Nephron progenitor cell (in vitro differentiated cells): ENCODE measurements at places on chromosomes 5 and 9.

DNA sequence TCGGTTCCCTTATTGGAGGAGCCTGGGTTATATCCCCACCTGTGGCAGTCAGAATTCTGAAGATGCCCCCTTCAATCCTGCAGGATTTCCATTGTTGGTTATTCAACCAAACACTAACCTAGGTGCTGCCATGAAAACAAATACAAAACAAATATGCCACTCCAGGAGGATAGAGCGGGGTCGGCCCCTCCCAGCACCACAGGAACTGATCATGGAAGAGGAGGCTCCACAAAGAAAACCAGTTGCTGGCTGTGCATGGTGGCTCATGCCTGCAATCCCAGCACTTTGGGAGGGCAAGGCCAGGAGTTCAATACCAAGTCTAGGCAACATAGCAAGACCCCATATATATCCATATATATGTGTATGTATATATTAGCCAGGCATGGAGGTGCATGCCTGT, 13.2 kb upstream of the ADGRD2 start:
- no peak for DNase-seq
- H3K4me1 ChIP-seq: no peaks in the 10 kb centered on the region
- no peak overlapping the region for H3K27ac ChIP-seq
- H3K4me3 ChIP-seq: no peak overlapping the region
- no peaks in the 10 kb centered on the region for H3K36me3 ChIP-seq

GRCh38 chr5:34684281-34684979, 28.3 kb downstream of the RAI14 start:
- H3K27ac ChIP-seq: peak overlapping the region; percentile 95
- H3K4me3 ChIP-seq: peak overlapping the region; percentile 15
- peaks cover 20% of the 10 kb centered on the region for H3K36me3 ChIP-seq

DNA sequence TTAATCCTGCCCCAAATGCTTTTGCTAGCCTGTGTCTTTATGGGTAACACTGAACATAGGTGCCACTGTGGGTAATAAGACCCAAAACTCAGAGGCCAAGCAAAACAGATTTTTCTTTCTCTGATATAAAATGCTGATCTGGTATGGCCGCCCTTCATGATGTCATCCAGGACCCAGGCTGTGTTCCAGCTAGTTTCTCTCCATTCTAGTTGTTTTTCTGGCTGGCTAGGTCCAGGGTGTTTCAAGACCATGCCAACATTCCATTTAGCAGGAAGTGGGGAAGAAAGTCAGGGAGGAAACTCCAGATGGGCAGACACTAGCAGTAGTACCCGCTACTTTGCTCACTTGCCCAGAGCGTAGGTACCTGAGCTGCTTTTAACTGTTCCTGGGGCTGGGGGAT, 183.9 kb upstream of the OTULINL start:
- H3K36me3 ChIP-seq: peaks cover 55% of the 10 kb centered on the region
- no peaks in the 10 kb centered on the region for H3K27me3 ChIP-seq
- no peak overlapping the region for H3K4me3 ChIP-seq

- H3K4me1 ChIP-seq: peaks cover 28% of the 10 kb centered on the region
- no peaks in the 10 kb centered on the region for H3K36me3 ChIP-seq
- peaks cover 21% of the 10 kb centered on the region for H3K27me3 ChIP-seq
- H3K27ac ChIP-seq: no peak overlapping the region
Measured at GRCh38 chr5:138455232-138455930, 9.9 kb upstream of the EGR1 start.

DNA sequence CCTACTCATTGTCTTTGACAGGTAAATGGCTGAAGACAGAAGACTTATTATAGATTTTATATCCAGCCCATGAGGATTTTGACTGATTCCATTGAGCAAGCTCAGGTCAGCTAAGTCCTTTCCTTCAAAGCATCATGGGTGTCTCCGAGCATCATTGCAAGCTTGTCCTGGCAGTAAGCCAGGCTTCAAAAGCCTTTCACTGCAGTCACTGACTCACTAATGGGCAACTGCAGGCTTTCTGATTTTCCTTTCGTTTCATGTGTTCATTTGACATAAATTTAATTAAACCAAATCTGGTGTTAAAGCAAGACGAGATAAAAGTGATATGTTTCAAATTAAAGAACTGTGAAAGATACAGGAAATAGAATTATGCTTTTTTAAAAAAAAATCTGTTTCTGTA, 426.2 kb downstream of the ANXA1 start:
- H3K27ac ChIP-seq: no peak overlapping the region
- no peak overlapping the region for H3K4me3 ChIP-seq
- no peaks in the 10 kb centered on the region for H3K36me3 ChIP-seq
- H3K4me1 ChIP-seq: no peaks in the 10 kb centered on the region
- H3K27me3 ChIP-seq: peaks cover 6% of the 10 kb centered on the region
- no peak for DNase-seq

DNA sequence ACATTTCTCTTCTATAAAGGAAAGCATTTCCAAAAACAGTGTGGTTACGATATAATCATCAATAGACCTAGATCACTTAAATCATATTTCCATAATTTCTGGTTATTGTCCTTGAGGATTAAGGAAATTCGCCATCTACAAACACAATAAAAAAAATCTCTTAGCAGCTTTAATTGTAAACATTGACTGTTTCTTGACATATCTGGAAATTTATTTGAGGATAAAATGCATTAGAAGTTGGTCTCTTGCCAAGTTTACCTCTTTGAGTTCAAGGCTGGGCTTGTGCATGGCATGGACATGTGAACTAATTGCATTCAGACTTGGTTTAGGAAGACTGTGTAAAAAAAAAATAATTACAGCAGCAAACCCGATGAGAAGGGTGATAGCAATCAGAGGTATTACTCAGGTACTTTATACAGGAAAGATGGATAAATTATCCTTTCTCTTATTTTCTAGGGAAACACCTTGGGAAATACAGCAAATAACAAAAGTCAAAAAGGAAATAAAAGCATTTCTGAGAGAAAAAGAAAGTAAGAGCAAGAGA, 237.9 kb downstream of the SLF1 start:
- no peak for DNase-seq
- no peaks in the 10 kb centered on the region for H3K36me3 ChIP-seq
- no peak overlapping the region for H3K27ac ChIP-seq

DNA sequence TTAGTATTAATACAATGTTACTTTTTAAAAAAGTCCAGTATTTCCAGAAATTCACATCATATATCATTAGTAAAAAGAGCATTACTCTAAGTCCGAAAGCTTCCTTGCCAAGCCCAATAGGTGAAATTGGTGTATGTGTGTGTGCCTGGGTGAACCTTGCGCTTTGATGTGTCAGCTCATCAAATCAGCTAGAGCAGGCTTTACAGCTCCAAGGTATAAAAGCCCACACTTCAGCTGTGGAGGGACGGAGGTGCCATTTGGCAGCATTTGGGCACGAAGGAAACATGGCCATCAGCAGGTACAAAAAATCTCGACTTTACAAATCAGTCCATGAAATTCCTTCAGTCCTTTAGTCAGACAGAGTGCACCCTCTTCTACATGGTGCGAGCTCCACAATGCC, 76.5 kb upstream of the IL7R start:
- DNase-seq: no peak
- H3K27ac ChIP-seq: no peak overlapping the region
- no peak overlapping the region for H3K4me3 ChIP-seq

DNA sequence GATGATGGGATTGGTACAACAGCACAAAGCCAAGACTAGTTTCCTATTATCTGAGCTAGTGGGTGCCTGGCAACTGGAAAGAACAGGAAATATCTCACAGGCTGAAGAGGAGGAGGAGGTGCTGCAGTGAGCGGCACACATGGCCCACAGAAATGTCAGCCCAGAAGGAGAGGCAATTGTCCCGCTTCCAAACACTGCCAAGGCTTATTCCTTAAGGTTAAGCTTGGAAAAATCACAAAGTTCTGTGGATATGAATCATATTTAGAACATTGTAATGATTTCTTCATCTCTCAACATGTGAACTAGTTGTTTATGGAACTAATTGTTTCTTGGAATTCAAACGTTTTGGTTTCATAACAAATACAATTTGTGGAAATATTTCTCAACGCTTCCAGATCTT, 1019.5 kb upstream of the SEMA6A start:
- no peak overlapping the region for H3K4me3 ChIP-seq
- no peaks in the 10 kb centered on the region for H3K4me1 ChIP-seq
- peaks cover 8% of the 10 kb centered on the region for H3K36me3 ChIP-seq
- no peak overlapping the region for H3K27ac ChIP-seq

DNA sequence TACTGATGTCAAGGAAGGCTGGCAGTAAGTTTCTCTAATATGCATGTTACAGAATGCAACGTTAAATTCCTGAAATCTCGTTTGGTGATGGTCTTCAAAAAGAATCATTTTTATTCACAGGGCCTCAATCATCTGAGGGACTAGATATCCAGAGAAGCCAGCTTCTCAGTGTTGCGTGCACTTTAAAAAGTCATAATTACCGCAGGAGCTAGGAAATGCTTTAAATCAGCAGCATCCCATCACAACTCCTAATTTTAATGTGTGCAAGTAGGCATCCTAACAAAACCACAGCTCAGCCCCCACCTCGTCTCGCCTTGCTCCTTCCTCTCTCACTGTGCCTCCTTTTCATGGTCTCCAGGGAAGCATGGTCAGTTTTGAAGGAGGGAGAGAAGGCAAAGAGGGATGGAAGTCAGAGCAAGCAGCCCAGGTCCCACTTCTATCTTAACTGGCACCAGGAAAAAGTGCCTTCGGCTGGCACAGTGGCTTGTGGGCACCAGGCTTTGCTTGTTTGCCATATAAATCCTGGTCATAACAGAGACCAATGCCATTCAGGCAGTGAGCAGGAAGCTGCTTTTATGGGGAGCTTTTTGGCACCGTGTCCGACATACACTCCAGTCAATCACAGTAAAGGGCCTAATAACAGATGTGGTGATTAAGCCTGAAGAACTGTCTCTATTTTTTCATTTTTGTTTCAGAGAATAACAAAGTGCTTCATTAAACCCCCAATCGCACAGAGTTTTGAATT, 21.4 kb downstream of the MEGF10 start:
- no peak overlapping the region for H3K4me3 ChIP-seq
- no peak for DNase-seq
- H3K4me1 ChIP-seq: peaks cover 28% of the 10 kb centered on the region
- H3K27me3 ChIP-seq: peaks cover 3% of the 10 kb centered on the region
- H3K27ac ChIP-seq: no peak overlapping the region

DNA sequence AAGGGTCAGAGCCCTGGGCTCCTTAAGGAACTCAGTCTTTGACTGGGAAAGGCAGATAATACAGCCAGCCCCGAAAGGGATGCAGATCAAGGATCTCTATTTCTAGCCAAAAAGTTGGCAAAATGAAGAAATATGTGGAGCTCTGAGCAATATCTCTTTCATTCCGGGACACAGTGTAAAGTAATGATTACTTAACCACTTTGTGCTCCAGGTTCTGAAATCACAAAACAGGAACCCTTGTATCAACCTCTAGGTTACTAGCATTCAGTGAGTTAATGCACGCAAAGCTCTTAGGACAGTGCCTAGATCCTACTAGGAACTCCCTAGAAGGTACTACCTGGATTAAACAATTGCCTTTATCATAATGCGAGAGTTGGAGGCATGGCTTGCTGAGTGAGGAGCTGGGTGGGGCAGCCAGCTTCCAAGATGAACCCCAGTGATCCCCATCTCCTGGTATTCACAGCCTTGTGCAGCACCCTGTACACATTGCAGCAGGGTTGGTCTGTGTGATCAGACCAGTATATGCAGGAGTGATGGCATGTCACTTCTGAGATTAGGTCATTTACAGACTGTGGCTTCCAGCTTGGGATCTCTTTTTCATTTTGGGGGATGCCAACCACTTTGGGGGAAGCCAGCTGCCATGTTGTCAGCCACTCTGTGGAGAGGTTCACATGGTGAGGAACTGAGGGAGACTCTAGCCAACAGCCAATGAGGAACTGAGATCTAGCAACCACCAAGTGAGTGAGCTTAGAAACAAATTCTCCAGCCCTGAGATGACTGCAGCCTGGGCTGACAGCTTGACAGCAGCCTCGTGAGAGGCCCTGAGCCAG, 103.1 kb upstream of the SLC44A1 start:
- DNase-seq: no peak
- H3K36me3 ChIP-seq: no peaks in the 10 kb centered on the region
- H3K4me1 ChIP-seq: peaks cover 48% of the 10 kb centered on the region
- H3K27me3 ChIP-seq: peaks cover 8% of the 10 kb centered on the region
- no peak overlapping the region for H3K27ac ChIP-seq

DNA sequence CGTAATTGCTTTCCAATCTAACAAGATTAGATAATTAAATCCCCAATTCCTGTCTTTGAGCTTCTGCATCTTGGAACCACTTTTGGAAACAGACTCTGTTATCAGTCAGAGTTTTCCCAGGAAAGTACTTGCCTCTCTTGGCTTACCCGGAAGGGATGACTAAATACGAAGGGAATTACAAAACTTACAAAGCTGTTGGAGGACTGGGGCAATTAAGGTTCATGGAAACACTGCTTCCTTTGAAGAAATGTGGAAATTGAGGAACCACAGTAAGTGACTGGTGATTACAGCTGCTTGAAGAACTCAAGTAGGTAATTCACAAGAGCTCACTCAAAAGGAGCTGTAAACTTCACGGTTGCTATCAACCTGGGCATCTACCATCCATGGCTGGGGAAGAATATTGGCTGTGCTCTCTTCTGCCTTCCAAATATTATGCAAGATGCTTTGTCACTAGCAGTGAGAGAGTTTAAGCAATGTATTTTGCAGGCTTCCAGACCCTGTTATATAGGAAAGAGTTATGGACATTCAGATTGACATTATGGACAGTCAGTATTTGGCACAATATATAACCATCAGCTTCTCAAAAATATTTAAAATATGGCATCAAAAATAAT, 104.6 kb upstream of the MAN2A1 start:
- no peak overlapping the region for H3K4me3 ChIP-seq
- no peaks in the 10 kb centered on the region for H3K4me1 ChIP-seq
- H3K27me3 ChIP-seq: no peaks in the 10 kb centered on the region
- no peaks in the 10 kb centered on the region for H3K36me3 ChIP-seq
- H3K27ac ChIP-seq: no peak overlapping the region

DNA sequence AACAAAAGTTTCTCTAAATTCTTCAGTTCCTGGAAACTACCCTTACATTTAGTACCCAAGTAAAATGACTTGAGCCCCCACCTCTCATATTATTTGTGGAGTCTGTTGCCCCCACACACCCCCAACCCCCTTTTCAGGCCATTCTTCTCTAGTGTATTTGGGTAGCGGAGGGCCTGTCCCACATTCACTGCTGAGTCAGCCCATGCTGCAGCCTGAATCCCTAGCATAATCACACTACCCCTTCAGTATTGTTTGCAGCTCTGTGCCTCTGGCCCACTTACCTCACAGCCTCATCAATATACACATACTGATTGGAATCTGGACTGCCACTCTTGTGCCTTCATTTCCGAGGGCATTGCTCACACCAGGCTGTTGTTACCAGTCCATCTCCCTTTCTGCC, 26.8 kb downstream of the RGS7BP start:
- no peaks in the 10 kb centered on the region for H3K4me1 ChIP-seq
- H3K27me3 ChIP-seq: peaks cover 3% of the 10 kb centered on the region
- H3K27ac ChIP-seq: no peak overlapping the region
- H3K36me3 ChIP-seq: no peaks in the 10 kb centered on the region
- no peak overlapping the region for H3K4me3 ChIP-seq
- no peak for DNase-seq

- H3K36me3 ChIP-seq: no peaks in the 10 kb centered on the region
- peaks cover 34% of the 10 kb centered on the region for H3K4me1 ChIP-seq
Measured at GRCh38 chr9:122227575-122227900, 1.2 kb downstream of the LHX6 start.

- H3K27ac ChIP-seq: no peak overlapping the region
- no peak for DNase-seq
- peaks cover 4% of the 10 kb centered on the region for H3K4me1 ChIP-seq
Measured at GRCh38 chr9:114718801-114719221, 36.8 kb upstream of the TEX48 start.

- peaks cover 49% of the 10 kb centered on the region for H3K4me1 ChIP-seq
- no peak overlapping the region for H3K27ac ChIP-seq
- no peak overlapping the region for H3K4me3 ChIP-seq
- peaks cover 26% of the 10 kb centered on the region for H3K27me3 ChIP-seq
- DNase-seq: no peak
Measured at GRCh38 chr5:134111741-134112647, 2.5 kb upstream of the TCF7 start.
